Activated naive CD4-positive, alpha-beta T cell treated with anti-CD3 and anti-CD28 coated beads, Interleukin-2, amount 50 U/mL, for 72 hours (primary cell): ENCODE measurements at places on chromosomes 3 and 15.

- no peak for DNase-seq
These were observed 177.0 kb downstream of the PDCD6IP start for GRCh38 chr3:33975463-33975862.

GRCh38 chr15:70415398-70415797 is 317.7 kb upstream of the TLE3 start:
- DNase-seq = no peak

- DNase-seq = no peak
These were observed 125.3 kb downstream of the TLE3 start for GRCh38 chr15:69972436-69972835.

DNA sequence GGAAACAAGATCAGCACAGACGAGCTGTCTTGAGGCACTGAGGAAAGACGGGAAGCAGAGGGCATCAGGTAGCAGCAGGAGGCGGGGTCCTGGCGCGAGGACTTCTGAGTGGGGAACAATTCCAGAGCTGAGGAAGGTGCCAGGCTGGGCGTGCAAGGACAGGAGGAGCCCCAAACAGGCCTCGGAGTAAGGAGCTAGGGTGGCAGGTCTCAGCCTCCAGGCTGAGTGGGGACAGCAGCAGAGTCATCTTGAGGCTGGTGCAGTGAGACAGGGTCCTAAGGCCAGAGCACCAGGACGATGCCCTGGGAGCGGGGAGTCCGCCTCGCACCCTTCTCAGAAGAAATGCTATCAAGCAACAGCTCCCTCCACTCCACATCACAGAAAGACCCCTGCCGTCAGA is 78.4 kb downstream of the PCSK6 start:
- no peak for DNase-seq

DNA sequence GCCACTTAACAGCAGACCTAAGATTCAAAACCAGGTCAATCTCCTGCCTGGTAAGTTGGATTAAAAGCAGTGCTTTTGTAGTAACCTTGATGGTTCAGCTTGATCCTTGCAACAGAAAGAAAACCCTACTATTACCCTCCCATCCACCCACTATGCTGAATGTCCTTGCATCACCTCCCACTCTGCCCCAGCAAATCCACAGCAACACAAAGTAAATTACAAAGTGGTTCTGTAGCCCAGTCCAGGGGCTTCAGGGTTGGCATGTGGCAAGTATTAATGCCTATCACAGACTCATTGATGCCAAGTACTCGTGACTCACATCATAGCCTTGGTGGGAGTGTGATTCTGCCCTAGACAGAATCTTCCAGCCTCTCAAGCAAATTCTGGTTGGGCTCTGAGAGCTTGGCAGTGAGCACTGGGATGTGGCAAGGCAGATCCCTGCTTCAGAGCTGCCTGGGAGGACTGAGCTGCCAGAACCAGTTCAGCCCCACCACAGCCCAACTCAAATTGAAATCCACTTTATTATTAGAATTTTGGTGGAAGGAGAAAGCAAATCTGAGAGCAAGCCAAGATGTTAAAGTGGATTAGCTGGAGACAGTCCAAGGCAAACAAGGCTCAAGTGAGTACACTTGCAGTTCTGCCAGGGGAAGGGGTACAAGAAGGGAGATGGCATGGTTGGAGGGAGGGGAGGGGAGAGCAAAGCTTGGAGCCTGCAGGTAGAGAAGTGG is 225.8 kb upstream of the UMPS start:
- DNase-seq = no peak

- no peak for DNase-seq
These were observed 759.4 kb downstream of the ROBO2 start for GRCh38 chr3:77799278-77799677.

GRCh38 chr15:31004220-31004733 is 12.8 kb upstream of the MTMR10 start:
- DNase-seq = no peak

DNA sequence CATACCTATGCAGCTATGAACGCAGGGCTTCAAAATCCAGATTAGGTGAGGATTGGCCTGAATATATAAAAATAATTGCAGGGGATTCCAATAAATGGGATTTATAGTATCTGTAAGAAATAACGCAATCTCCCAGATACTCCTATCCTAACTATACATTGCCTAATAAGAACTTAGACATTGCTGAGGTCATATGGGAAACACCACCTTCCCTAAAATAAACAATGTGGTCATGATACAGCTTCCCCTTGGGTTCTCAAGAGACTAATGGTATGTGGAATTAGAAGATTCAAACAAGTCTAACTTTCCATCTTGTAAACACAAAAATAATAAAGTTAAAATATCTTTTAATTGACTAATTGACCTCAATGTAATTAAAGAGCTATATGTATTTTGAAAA is 28.2 kb downstream of the UBE3A start:
- no peak for DNase-seq

DNA sequence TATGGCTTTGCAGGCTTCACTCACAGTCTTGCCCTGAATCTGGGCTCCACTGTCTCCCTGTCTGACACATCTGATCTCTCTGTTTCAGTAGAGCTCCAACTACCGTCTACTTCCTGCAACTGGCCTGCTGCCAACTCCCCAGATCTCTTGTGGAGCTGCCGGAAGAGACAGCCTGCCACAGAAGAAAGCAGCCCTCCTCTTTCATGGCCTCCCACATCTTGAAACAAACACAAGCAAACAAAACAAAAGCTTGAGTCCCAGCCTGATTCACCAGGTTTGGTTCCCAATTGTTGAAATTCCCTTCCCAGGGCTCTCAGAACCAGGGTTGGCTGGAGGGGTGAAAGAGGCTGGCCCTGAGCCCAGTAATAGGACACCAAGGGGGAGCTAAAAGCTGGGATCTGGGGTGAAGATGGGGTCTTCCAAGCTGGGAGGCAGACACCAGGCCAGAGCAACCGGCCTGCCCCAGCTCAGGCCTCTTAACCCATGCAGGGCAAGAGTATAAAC is 55.3 kb upstream of the CA12 start:
- DNase-seq = peak; percentile 69

DNA sequence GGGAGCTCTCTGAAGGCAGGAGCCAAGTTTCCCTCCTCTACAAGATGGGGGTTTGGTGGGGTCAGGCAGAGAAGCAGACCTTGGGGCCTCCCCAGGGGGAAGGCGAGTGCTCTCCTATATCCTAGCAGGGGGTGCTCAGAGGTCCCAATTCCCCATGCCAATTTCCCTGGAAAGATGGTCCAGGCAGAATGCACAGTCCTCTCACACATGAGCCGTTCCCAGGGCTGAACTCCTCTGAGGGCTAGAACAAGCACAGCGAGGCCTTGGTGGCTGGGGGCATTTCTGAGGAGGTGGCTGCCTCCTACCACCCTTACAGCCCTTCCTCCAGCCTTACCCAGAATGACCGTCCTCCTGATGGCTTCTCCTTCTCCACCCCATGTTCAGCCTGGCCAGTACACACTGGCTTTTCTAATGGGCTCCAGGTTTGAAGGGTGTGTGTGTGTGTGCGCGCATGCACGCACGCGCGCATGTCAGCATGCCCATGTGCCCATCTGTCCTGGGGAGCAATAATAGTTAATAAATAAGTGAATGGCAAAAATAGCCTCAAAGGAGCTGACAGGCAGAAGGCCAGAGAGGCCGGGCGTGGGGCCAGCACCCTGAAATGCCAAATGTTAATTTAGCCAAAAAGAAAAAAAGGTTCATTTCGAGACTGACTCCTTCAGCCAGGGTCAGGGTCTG is 24.4 kb downstream of the ADCY5 start:
- no peak for DNase-seq

- no peak for DNase-seq
These were observed 64.3 kb downstream of the KLF13 start for GRCh38 chr15:31390777-31391486.

- no peak for DNase-seq
These were observed 75.1 kb downstream of the NR1D2 start for GRCh38 chr3:24020036-24020691.

DNA sequence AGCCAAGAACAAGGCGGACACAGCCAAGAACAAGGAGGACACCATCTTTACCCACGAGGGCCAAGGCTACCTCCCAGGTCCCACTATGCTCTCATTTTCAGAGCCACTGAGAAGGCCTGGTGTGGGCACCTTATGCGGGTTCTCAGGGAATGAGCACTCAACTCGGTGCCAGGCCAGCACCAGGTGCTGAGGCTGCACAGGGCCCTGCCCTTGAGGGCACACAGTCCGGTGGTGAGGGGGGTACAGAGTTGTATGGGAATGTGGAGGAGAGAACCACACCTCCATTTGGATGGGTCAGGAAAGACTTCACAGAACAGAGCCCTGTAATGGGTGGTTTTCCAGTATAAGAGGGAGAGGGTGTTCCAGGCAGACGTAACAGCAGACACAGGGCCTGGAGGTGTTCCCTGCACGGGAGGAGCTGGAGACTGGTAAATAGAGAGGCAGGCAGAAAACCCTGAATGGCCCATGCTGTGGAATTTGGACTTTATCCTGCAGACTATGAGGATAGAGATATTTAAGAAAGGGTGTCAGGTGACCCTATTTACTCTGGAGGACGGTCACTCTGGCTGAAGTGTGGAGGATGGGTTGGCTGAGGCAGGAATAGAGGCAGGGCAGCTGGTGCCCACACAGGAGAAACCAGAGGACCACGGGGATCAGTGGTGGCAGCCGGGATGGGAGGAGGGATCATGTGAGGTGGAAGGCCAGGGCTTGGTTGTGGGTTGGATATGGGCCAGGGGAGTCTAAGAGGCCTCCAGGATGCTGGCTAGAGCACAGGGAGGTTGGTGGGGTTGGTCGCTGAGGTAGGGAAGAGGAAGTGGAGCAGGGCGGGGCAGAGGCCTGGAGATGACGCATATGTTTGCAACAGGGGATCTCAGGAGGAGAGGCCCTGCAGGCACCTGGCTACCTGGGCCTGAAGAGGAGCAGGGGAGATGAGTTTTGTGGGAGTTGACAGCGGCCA is 34.6 kb downstream of the CRABP1 start:
- no peak for DNase-seq

- no peak for DNase-seq
These were observed 512 bp upstream of the TRH start for GRCh38 chr3:129973853-129974563.

DNA sequence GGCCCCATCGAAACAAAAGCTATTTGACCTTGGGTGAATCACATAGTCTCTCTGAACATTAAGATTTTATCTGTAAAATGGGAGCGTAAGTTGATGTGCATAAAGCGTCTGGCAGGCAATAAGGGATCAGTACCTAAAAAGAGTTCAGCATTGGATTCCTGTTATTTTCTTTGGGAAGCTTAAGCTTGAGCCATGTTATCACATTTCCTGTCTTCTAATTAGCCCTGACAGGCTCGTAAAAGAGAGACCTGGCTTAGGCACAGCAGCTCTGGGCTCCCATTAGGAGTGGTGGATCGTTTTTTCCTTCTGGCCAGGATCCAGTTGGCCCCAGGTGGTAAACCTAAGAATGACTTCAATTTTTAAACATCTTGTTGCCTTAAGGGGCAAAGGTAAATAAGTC is 26.0 kb upstream of the CA12 start:
- DNase-seq = no peak

DNA sequence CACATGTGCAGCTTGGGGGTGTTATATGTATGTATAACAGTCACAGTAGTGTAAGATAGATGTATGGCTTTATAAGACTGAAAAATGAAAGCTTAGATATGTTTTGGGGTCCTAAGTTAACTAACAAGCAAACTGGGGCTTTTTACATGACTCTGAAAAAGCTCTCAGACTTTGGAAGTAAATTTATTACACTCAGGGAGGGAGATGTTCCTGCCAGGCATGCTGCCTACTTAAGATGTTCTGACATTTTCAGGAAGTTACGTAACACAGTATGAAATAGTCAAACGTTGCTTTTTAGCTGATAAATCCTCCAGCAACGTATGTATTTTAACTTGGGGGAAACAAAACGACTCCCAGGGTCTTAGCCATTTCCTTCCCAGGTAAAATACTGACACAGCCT is 1.7 kb upstream of the IFT57 start:
- DNase-seq = no peak

DNA sequence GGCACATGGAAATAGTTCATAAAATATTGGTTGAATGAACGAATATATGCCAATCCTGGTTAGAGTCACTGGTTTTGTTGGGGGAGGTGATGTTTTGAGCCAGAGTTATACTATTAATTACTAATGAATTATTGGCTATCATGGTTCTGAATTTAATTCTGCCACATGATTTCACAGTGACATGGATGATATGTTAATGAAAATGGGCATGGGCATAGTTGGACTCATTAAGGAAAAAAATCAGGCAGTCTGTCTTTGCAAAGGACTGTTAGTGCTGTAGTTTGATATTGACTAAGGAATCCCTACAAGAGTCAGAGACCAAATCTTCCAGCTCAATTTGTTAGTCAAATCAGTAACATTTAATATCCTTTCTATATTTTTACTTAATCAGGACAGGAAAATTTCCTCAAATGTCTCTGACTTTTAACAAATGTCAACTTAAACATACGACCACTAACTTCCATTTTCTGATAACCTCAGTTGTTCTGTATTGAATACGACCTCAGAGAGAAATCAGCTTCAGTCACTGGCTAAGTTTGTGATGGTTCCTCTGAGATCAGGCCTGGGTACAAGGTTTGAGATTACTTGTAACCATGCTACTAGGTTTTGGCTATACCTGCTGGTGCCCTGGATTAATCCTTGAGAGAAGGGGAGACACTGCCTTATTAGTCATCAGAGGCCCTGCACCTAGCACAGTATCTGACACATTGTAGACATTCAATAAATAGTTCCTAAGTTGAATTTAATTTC is 13.3 kb downstream of the NFKBIZ start:
- DNase-seq = no peak

GRCh38 chr15:92166029-92166428 is 227.7 kb upstream of the ST8SIA2 start:
- no peak for DNase-seq

DNA sequence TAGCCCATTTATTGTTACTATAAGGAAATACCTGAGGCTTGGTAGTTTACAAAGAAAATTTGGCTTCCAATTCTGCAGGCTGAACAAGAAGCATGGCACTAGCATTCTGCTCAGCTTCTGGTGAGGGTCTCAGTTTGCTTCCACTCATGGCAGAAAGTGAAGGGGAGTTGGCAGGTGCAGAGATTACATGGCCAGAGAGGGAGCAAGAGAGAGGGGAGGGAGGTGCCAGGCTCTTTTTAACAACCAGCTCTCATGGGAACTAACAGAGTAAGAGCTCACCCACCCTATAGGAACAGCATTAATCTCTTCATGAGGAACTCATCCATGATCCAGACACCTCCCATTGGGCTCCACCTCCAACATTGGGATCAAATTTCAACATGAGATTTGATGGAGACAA is 437.9 kb downstream of the CHL1 start:
- DNase-seq = no peak

GRCh38 chr15:101805605-101806345 is 2.5 kb downstream of the OR4F6 start:
- DNase-seq = no peak

DNA sequence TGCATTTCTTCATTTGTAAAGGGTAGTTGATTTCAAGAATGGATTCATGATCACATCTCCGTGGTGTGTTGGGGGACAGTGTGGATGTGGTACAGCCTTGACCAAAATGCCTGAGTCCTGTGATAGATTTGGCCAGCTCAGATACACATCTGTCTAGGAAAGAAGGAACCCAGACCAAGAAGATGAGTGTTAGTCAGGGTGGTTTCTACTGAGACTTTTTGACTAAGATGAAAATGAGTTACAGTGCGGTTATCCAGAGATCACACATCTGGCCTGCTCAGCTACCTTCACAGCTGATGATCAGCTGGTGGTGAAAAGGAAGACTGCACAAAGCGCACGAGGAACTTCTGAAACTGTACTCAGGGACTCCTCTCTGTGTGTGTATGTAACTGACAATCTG is 68.0 kb downstream of the FNDC3B start:
- DNase-seq = peak; percentile 67
